Stomach (tissue), 19 donors: ENCODE measurements at places on chromosomes 5 and 9. TPM values are rescaled to one million over a fixed set of nuclear protein-coding genes. Genes with fewer than 3 reads are reported as not detected.

GRCh38 chr5:144421411-144421810, 250.7 kb downstream of the KCTD16 start:
- no peak overlapping the region for H3K4me3 ChIP-seq
- H3K27ac ChIP-seq: no peak overlapping the region
- no peaks in the 10 kb centered on the region for H3K4me1 ChIP-seq
- no peak for DNase-seq

DNA sequence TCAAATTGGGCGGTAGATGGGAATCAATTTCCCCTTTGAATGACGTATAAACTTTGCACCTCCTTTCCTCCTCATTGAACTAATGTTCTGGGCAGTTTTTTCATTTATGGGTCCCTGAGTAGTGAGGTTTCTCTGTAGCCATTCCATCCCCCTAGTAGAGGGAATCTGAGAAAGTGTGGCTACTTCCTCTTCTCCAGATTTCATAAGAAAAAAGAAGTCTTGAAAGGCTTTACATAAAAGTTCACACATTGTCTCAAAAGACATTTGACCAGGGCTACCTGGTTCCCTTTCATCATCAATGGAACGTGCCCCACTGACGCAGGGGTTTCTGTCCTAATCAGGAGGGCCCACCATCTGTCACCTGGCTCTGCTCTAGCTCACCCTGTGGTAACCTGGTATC, 57.3 kb downstream of the CTSL start:
- DNase-seq: no peak
- H3K4me3 ChIP-seq: no peak overlapping the region
- H3K36me3 ChIP-seq: no peaks in the 10 kb centered on the region
- H3K27me3 ChIP-seq: peaks cover 4% of the 10 kb centered on the region
- no peak overlapping the region for H3K27ac ChIP-seq

GRCh38 chr9:12640866-12641636, 52.1 kb upstream of the TYRP1 start:
- no peaks in the 10 kb centered on the region for H3K36me3 ChIP-seq
- H3K27ac ChIP-seq: no peak overlapping the region
- DNase-seq: no peak
- H3K4me3 ChIP-seq: no peak overlapping the region

Gene POU5F2
- total RNA-seq: 8.3 TPM

Gene FOXE1
- total RNA-seq: not detected

Gene ZNF454
- total RNA-seq: 0.45 TPM

Gene PCDHGB4
- total RNA-seq: 0.29 TPM

DNA sequence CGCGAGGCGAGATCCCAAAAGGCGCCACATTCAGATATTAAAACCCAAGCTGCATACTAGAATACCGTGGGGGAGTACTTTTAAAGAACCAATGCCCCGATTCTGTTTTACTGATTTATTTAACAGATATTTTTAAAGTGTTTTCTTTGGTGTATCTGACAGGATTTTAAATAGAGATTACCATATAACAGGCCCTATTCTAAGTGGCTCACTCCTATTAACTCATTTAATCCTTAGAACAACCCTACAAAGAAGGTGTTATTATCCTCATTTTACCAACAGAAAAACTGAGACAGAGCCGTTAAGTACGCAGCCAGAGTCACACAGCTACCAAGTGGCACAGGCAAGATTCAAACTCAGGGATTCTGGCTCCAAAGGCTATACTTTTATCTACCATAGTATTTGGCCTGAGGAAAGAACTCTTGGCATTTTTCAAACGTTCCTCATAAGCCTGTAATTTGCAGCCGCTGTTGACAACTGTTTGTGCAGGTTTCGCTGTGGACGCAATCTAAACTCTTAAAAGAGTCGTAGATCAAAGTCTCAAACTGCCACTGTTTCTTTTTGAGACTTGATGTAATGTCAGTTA, 550 bp upstream of the TMEM245 start:
- peaks cover 30% of the 10 kb centered on the region for H3K4me1 ChIP-seq
- H3K27me3 ChIP-seq: no peaks in the 10 kb centered on the region
- H3K4me3 ChIP-seq: peak overlapping the region; percentile 82
- H3K36me3 ChIP-seq: no peaks in the 10 kb centered on the region

DNA sequence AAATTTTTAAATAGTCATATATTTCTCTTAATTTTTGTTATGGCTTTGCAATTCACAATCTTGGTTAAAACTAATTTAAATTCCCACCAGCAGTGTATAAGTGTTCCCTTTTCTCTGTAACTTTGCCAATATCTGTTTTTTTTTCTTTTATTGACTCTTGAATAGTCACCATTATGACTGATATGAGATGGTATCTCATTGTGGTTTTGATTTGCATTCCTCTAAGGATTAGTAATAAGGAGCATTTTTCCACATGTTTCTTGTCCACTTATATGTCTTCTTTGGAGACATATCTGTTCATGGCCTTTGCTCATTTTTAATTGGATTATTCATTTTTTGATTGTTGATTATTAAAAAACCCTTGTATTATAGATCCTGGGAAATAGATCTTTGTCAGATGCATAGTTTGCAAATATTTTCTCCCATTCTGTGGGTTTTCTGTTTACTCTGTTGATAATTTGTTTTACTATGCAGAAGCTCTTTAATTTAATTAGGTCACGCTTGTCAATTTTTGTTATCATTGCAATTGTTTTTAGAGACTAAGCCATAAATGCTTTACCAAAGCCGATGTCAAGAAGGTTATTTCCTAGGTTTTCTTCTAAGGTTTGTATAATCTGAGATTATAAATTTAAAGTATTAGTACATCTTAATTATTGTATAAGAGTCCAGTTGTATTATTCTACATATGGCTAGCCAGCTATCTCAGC, 610.9 kb downstream of the CHSY3 start:
- DNase-seq: no peak
- no peaks in the 10 kb centered on the region for H3K4me1 ChIP-seq
- no peaks in the 10 kb centered on the region for H3K27me3 ChIP-seq

- DNase-seq: peak; percentile 94
- H3K4me1 ChIP-seq: peaks cover 47% of the 10 kb centered on the region
- H3K36me3 ChIP-seq: no peaks in the 10 kb centered on the region
- H3K4me3 ChIP-seq: peak within 1 kb of the TSS; percentile 54
- peak within 1 kb of the TSS; percentile 86 for H3K27ac ChIP-seq
These were observed at the start of gene FAXDC2 for GRCh38 chr5:154850255-154851062. FAXDC2 (minus strand) TSS chr5:154850603; CDS start chr5:154838178, 12,425 bp downstream.

DNA sequence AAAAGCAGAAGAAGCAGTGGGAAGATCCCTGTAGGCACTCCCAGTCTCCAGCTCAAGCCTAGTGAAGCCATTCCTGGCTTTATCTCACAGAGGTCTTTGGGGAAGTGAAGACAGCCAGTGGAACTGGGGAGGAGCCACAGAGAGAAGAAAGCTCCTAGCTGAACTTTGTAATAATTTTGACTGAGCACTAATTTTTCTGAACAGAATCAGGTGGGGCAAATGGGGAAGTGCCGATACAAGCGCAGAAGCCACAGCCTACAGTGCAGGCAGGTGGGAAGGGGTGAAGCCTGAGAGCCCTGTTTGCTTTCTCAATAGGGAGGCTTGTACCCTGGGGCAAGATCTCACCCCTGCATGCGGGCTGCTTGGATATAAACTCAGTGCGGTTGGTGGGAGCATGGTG, 48.4 kb upstream of the SNAPC3 start:
- H3K4me3 ChIP-seq: no peak overlapping the region
- peaks cover 32% of the 10 kb centered on the region for H3K4me1 ChIP-seq
- DNase-seq: no peak
- H3K27me3 ChIP-seq: no peaks in the 10 kb centered on the region
- no peaks in the 10 kb centered on the region for H3K36me3 ChIP-seq
